ENCODE measurements at places on chromosomes 5 and 9.

GRCh38 chr5:52789378-52789777 is 1.7 kb downstream of the ITGA1 start:
- DNase-seq, result no peak

- no peak for DNase-seq
Measured at GRCh38 chr5:173858021-173858669, 30.0 kb upstream of the CPEB4 start.

DNA sequence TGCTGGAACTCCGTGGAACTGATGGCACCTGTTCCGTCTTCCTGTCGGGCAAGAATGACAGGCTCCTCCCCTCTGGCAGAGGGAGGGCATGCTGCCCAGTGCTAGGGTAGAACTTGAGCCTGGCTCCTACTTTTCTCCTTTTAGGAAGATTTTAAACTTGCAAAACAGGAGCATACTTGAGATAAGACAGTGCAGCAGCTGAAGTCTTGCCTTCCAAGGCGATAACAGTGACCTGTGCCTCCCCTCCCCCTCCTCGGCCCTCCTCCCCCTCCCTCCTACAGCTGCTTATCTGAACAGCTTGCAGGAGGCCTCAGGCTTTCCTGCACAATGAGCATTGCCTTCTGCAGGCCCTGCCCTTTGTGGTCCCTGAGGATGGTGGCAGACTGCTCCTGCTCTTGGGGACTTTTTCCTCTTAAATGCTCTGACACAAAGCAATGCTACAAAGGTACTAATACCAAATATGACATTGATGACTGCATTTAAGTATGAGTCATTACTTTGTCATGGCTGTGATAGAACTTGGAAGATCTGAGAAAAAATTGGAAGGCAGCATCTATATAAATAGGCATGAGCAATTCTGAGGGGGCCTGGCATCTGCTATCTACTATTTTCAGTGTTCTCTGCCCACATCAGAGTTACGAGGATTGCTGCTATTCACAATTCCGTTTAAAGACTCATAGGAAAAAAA is 2.0 kb downstream of the GADD45G start:
- peak; percentile 41 for DNase-seq

DNA sequence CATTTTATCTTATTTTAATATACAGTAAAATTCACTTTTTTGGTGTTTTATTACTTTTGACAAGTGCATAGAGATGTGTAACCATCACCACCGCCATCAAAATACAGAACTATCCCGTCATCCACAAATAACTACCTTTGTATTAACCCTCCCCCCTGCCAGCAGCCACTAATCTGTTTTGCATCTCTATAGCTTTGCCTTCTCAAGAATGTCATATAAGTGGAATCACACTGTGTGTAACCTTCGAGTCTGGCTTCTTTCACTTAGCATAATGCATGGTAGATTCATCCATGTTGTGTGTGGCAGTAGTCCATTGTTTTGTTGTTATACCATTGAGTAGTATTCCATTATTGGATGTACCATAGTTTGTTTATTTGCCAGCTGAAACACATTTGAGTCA is 98.8 kb downstream of the BOD1 start:
- no peak for DNase-seq

- DNase-seq, result no peak
Measured at GRCh38 chr5:53151713-53152458, 42.3 kb upstream of the MOCS2 start.

- no peak for DNase-seq
Measured at GRCh38 chr9:129071526-129072126, 9.3 kb upstream of the DOLPP1 start.

GRCh38 chr5:173488144-173488543 is 128.3 kb downstream of the BOD1 start:
- peak; percentile 18 for DNase-seq

Measured in NCI-H2029 (cell line).